ENCODE measurements at places on chromosomes 6 and 20.

GRCh38 chr6:137975188-137975940 is 108.3 kb downstream of the TNFAIP3 start:
- DNase-seq, result no peak

- DNase-seq, result no peak
Measured at GRCh38 chr6:15755526-15755925, 92.7 kb upstream of the DTNBP1 start.

GRCh38 chr6:45483501-45483900 is 105.8 kb upstream of the SUPT3H start:
- no peak for DNase-seq

DNA sequence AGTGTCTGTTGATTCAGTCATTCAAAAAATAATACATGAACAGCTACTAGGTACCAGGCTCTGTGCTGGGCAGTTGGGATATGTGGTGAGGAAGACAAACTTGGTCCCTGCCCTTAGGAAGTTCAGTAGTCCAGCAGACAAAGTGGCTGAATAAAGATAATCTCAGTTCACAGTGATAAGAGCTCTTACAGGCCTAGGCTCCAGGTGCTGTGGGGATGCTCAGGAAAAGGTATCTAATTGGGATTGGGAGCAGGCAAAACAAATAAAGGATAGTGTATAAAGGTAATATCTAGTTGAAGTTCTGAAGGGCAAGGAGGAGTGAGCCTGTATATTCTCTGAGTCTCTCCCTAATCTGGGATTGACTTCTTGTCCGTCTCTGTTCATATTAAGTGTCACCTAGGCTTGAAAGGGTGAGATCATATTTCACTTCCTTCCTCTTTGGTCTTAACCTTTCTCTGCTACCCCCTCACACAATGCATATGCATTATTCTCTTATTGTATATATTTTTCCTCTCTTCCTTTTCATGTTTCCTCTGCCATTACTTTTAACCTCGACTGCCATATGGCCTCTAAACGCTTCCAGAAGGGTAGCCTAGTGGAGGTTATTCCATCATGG is 13.5 kb downstream of the PTPN1 start:
- no peak for DNase-seq

DNA sequence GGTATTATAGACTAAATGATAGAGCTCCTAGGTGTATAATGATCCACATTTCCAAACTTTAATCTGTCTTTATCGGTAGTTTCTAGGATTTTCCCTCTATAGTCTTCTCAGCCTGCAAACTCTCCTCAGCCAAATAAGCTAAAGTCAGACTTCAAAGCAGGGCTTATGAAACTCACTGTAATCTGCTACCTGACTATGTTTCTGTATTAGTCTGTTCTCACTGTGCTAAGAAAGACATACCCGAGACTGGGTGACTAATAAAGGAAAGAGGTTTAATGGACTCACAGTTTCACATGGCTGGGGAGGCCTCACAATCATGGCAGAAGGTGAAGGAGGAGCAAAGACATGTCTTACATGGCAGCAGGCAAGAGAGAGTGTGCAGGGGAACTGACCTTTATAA is 928.7 kb upstream of the ADGRB3 start:
- DNase-seq, result no peak

DNA sequence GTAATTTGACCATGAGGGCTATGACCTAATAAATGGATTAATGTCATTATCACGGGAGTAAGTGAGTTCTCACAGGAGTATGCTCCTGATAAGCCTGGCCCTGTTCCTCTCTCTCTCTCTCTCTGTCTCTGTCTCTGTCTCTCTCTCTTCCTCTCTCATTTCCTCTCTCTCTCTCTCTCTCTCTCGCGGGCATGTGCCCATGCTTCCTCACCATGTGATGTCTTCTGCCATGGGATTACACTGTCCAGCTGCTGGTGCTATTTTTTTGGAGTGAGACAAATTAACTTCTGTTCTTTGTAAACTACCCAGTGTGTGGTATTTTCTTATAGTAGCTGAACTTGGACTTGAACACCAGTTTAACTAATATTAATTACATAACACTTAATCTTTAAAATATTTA is 374.3 kb upstream of the GJE1 start:
- DNase-seq, result no peak

GRCh38 chr6:26350858-26351543 is 14.0 kb upstream of the BTN3A2 start:
- no peak for DNase-seq

Measured in NCI-H1092 treated with DMSO at 0.1 percent for 48 hours (cell line).